Stimulated activated CD8-positive, alpha-beta memory T cell treated with anti-CD3 and anti-CD28 coated beads, Interleukin-2, amount 100 ng/mL, for 48 hours (primary cell): ENCODE measurements at places on chromosomes 4 and X.

- DNase-seq: no peak
Observed at GRCh38 chr4:83561381-83561780, 25.5 kb downstream of the GPAT3 start.

GRCh38 chr4:183285886-183286285 lies 34.2 kb downstream of the CLDN22 start:
- no peak for DNase-seq

DNA sequence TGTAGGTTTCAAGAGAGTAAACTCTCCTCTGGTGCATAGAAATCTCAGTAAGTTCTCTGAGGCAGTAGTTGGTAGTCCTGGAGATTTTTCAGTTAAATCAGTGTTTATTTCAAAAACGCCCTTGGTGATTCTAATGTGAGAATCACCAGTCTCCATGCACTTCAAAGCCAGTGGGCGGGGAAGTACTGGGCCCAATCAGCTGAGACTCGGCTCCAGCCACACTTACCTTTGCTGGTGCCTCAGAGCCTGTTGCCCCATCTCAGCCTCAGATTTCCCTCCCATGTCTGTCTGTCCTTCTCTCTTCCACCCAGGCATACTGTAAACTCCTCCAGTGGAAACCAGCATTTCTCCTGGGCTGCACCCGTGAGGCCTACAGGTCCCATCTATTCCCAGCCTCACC lies 7.4 kb upstream of the MGST2 start:
- no peak for DNase-seq

DNA sequence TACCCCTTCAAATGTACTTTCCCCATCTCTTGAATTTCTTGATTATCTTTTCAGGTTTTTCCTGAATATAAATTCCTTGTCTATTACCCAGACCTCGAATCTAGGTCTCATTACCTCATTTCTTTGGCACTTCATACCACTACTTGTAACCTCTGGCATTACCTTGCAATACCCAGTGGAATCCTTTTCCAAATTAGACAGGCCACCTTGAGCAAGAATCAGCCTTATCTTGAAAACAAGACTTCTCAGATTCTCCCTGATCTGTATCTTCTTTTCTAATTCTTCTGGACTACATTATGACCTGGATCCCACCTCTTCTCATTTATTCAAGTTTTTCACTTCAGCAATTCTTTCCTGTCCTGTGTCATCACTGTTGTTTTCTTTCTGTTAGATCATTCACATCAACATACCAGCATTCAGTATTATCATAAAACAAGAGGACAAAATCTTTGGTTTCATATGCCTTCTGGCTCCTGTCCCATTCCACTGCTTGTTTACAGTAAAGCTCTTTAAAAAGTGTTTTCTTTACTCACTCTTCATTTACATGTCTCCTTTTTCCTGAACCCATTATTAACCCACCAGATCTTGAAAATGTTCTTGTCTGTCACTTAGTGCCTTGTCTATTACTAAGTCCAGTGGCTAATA lies 275.6 kb upstream of the HS3ST1 start:
- no peak for DNase-seq

DNA sequence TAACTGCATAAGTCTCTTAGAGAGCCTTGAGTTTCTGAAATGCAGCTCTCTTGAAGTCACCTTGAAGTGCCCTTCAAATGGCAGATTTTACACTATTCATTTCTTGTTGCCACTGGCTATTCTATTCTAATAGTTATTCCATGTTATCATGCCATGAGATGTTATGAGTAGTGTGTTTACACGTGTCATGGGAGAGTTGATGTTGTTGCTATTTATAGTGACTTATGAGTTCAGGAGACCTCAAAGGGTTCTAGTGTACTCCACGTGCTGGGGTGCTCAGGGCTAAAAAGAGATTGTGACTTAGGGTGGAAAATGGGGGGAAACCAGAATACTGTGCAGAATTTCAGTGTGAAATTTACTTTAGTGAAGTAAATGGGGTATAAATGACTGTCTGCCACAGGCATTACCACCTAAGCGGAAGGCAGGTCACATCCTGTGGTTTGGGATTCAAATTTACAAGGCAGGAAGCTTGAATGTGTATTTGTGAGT lies 77.1 kb upstream of the SLC4A4 start:
- no peak for DNase-seq

- no peak for DNase-seq
Observed at GRCh38 chr4:36427696-36428095, 146.3 kb downstream of the DTHD1 start.

- no peak for DNase-seq
Observed at GRCh38 chr4:2006956-2007653, 1.7 kb downstream of the NELFA start.

- DNase-seq: no peak
Observed at GRCh38 chr4:54077812-54078211, 13.4 kb upstream of the CHIC2 start.
